ENCODE measurements at places on chromosomes 6 and 20.
A peak's percentile ranks its signal among the peaks of the same experiment; 100 is the strongest.

GRCh38 chr6:123830120-123830519, 26.5 kb downstream of the NKAIN2 start:
- no peak for DNase-seq

- peak; percentile 24 for DNase-seq
Observed at GRCh38 chr6:157946865-157947532, 34.7 kb upstream of the SYNJ2 start.

DNA sequence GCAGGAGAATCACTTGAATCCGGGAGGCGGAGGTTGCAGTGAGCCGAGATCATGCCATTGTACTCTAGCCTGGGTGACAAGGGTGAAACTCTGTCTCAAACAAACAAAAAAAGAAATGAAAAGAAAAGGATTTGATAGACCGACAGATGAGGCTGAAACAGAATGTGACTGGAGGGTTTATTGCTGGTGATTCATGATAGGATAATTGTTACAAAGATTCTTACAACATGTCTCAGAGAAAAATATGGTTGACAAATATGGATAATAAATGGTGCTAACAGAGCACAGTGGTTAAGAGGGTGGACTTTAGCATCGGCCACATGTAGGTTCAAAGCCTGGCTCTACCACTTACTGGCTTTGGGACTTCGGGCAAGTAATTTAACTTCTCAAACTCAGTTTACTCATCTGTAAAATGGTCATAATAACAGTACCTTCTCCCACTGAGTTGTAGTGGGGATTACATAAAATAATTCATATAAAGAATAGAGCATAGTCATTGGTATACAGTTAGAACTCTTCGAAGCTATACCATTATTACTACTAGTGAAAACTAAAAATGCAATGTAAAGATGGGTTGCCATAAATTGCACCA, 131.9 kb downstream of the MAP3K7 start:
- no peak for DNase-seq

DNA sequence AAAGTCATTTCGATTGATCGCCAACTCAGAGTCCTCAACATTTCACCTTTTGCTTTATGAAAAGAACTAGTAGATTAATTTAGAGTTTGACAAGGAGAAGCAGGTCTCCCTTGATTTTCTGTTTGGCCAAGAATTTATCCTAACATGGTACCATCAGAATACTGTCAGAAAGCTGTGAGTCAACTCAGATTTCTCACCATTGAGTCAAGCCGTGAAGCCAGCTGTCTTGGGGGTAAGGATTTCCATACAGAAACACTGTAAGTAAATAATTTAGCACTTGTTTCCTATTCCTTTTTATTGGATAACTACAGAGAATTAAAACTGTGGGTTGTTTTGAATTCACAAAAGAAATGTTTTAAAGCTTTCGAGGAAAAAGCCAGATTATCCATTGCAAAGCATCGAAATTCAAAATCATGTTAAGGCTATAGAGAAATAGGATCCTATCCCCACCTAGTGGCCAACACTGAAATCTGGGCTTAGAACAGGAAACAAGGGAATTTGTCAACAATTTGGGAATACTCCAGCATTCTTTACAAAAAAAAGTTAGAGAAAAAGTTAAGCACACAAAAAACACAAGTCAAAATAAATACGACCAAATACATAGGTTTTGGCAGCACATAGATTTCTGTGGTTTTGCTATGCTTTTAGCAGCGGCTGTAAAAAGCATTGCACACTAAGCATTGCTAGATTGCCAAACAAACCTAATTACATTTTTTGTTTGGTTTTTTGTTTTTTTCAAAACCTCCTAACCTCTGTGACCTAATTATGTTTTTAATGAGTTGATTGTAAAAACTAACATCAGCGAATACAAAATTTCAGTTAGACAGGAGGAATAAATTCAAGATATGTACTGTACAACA, 44.2 kb downstream of the COL11A2 start:
- DNase-seq: no peak

DNA sequence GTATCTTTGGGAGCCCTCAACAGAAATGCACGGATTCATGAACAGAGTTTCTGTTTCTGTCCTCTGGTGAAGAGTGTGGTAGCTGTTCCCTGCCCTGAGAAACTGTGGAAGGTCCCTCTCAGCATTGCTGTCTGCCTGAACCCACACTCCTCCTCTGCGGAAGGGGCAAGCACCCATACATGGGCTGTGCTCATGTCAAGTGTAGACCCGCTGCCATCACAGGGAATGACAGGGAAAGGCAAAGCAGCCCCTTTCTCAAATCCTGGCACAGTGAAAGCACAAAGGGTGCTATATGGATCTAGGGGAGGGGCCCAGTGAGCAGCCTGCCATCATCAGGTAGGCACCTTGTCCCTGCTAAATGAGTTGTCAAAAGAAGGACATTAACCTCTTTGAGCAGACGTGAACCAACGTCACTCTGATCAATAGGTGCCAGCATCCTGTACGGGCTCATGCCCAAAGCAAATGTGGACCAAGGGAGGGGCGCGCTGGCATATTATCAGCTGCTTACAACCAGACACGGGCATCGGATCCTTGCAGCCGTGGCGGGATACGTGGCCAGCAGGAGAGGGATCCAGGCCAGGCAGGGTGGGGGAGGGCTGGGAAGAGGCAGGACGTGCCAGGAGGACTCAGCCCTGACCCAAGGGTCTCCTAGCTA, 231.2 kb upstream of the PMEPA1 start:
- DNase-seq: no peak

- no peak for DNase-seq
Observed at GRCh38 chr6:151004383-151005024, 139.0 kb downstream of the MTHFD1L start.

- DNase-seq: no peak
Observed at GRCh38 chr6:151430886-151431285, 21.0 kb downstream of the RMND1 start.

DNA sequence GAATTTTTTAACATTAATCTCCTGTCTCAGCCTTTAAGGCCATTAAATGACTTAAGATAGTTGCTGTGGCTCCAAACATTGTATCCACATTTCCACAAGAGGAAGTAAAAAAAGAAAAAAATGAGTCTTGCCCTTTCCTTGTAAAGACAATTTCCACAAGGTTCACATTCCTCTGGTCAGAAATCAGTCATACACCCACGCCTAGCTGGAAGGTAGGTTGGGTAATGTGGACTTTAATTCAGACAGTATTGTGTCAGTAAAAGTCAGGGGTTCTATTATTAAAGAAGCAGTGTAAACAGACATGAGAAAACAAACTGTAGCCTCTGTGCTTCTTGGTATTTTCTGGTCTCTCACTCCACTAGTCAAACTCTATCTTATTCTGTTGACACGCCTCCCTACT, 682.0 kb downstream of the GRIK2 start:
- no peak for DNase-seq

DNA sequence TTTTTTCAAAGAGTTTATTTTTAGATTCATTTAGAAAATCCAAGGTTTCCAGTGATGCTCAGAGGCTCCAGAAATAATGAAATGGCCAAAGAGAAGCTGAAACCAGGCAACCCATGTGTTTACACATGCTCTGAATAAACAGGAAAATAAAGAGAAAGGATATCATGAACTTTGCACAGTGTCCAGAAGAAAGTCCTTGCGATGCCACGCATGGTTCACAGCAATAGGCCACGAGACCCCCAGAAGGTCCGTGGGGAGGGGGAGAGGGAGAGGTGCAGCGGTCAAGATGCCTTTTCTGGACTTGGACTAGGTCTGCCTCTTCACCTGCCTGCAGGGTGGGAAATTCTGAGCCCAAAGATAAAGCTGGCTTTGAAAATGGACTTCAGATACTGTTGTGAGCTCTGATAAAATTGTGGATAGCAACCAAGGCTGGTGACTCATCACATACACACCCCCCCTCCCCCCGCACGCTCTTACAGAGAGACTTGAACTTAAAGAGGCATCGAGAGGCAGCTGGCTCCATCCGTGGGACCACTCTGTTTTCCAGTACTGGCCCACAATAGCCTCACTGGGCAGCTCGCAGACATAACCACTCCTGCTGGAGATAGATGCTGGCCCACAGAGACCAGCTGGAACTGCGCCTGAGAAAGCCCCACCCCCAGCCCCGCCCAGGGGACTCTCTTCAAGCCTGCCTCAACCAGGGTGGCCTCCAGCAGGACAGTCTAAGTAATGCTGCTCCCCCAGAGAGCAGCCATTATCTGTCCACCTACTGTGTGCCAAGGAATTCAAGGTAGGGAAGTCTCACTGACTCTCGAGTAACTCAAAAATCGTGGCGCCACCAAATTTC, 21.2 kb upstream of the NFATC2 start:
- no peak for DNase-seq

- no peak for DNase-seq
Observed at GRCh38 chr6:141413196-141413595, 719.5 kb upstream of the GJE1 start.

DNA sequence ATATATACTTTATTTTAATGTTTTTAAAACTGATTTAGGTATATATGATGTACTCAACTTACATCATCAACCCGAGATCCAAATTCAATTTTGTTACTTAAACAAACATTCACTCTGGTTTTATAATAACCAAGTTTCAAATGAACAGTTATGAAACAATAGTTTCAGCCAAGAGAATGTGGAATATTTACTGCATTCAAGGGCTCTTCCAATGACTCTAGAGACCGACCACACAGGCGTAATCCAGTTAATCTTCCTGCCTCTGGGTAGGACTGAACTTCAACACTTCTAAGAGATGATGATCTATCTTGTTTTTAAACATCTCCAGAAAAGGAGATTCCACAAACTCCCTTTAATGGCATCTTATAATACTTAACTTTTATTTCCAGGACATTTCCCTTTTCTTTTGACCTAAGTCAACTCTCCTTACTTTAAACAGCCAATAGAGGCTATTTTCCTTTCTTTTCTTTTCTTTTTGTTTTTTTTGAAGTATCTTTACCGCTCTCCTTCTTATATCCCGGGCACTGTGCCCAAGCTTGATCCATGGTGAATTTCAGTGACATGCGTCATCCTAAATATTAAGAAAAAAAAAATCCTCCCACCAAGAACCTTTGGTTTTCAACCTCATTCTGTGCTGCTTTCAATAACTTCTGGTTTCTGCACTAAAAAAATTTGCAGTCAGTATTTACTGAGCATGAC, 110.1 kb downstream of the KIF13A start:
- DNase-seq: no peak

DNA sequence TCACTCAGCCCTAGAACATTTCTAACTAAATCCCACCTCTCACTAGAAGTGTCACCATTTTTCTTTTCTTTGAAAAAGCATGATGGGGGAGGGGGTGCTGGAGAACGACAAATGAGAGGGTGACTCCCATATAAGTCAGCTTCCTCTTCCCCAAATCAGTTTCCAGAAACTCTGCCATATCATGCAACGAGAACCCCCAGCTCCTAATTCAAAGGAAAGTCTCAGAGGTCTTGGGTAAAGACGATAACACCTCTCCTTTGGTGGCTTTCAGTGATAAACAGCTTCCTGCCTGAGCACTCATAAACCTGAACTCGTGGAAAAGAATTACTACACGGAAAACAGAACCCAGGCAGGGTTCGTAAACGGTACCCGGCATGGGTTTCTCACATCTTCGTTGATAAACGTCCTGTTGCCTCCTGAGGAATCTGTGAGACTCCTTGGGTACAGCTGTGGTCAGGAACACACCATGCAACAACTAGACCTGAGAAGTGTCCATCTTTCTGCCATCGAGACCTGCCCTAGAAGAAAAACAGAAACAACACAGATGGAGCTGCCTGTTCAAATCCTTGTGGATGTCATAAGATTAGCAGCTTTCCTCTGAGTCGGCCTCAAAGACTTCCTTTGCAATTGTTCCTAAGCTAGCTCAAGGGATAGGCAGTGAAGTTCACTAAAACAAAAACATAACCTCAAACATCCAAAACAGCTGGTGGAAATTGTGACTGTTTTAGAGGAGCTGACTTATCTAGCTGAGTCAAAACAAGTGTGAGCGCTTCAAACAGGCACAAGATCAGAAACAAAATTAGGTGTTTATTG, 185.8 kb upstream of the PRDM1 start:
- DNase-seq: peak; percentile 36

All from activated CD4-positive, alpha-beta T cell treated with anti-CD3 and anti-CD28 coated beads, Interleukin-2, amount 10 ng/mL, durations not matched to agents 7 days and 5 days (primary cell).